ENCODE measurements at places on chromosomes 1 and 21.

GRCh38 chr1:1003618-1004419 is 3.9 kb upstream of the HES4 start:
- DNase-seq = no peak

DNA sequence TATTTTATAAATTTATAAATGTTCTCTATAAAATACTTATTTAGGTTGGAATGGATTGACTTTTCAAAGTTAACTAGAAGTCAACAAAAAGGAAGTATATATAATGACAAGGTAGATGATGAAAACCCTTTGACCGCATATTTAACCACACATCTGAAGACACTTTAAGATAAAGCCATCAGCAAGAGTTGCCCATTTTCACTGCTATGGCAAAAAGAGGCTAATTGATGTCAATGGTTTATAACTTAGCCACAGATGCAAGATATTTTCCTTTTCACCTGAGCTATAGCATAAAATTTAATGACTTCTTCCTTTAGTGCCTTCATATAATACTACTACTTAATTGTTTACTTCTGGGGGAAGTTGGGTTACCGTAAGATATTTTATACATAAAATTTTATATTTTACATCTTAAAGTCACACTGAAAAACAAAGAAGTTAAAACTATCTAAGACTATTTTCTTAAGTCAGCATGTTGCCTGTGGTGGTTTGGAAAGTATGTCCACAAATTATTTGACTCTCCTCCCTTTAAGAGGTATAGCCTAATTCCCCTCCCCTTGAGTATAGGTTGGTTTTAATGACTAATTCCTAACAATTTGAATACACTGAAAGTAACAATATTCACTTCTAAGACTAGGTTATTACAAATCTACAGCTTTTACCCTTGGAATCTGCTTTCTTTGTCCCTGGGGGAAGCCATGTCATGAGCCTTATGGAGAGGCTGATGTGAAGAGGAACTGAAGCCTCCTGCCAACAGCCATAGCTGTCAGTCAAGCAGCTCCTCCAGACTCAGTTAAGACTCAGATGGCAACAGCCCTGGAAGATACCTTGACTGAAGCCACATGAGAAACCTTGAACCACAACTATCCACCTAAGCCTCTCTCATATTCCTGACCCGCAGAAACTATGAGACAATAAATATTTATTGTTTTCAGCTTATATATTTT is 40.3 kb upstream of the LRRC8B start:
- DNase-seq = no peak

- DNase-seq = no peak
Measured at GRCh38 chr1:173113015-173113741, 62.4 kb upstream of the TNFSF18 start.

GRCh38 chr1:183622013-183622412 is 13.6 kb downstream of the ARPC5 start:
- no peak for DNase-seq

GRCh38 chr1:205351984-205352713 is 4.6 kb downstream of the KLHDC8A start:
- no peak for DNase-seq

GRCh38 chr1:173241528-173242347 is 34.6 kb upstream of the TNFSF4 start:
- no peak for DNase-seq

DNA sequence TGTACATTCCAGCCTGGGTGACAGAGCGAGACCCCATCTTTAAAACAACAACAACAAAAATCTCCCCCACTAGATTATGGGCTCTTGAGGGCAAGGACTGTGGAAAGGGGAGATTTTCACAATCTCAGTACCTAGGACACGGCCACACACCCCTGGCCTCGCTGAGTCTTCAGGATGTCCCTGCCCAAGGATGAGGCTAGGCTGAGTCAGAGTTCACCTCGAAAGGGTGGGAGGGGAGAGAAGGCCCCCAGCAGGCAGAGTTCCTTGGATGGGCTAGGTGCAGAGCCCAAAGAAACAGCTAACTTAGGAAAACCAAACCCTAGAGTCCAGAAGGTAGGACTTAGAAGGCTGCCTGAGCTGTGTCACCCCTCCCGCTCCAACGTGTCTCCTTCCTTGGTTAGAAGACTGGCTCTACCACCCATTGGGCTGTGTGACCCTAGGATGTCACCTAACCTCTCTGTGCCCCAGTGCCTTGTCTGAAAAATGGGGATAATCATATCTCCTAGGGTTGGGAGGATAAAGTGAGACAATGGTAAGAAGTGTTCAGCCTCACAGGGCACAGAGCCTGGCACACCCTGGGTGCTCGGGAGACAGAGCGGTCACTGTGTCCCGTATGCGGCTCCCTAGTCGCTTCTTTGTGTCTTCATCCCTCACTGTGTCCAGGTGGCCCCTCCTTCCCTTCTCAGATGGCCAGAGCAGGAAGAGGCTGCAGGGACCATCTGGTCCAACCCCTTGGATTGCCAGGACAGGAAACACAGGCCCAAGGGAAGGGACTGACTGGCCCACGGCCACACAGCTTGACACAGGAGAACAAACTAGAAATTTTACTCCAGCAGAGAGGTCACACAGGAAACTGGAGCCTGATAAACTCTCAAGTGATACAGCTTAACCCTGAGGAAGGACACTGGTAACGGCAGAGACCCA is 11.2 kb downstream of the TRIM62 start:
- DNase-seq = no peak

GRCh38 chr1:62178372-62178771 is 16.3 kb upstream of the L1TD1 start:
- no peak for DNase-seq

GRCh38 chr1:245751116-245751515 is 596.3 kb downstream of the KIF26B start:
- DNase-seq = no peak

DNA sequence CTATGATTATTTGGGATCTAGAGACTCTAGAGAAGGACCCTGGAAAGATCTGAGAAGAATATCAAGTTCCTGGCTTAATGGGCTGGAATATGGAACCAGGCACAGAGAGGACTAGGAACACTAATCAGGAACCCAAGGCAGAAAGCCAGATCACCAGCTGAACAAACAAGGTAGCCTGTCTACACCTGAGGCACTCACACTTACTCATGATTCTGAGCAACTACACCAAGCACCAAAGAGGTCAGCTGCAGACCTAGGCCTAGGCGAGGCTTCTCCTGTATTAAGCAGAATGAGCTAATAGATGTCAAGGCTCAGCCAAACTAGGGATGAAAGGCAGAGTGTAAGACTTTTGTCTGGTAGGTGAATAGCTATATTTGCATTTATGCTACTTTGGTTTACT is 368.1 kb downstream of the LTN1 start:
- DNase-seq = no peak

DNA sequence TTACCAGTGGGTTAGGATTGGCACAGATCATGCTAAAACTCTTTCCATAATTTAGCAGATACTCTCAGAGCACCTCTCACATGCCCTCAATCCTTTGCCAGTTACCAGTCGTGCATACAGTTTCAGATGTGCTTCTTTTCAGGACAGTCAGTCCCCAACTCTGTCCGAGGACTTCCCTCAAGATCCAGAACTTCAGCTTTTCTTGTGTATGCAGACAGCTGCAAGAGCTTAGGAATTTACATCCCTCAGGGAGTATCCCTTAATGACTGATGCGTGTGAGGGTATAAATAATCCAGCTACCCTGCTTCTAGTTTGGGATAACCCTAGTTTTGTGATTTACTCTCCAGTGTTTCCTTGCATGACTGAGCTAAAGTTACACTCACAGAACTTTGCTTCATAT is 393.0 kb upstream of the PLXNA2 start:
- DNase-seq = no peak

- no peak for DNase-seq
Measured at GRCh38 chr1:110538075-110538474, 19.1 kb upstream of the KCNA10 start.

- DNase-seq = no peak
Measured at GRCh38 chr1:221667504-221667903, 74.4 kb downstream of the DUSP10 start.

DNA sequence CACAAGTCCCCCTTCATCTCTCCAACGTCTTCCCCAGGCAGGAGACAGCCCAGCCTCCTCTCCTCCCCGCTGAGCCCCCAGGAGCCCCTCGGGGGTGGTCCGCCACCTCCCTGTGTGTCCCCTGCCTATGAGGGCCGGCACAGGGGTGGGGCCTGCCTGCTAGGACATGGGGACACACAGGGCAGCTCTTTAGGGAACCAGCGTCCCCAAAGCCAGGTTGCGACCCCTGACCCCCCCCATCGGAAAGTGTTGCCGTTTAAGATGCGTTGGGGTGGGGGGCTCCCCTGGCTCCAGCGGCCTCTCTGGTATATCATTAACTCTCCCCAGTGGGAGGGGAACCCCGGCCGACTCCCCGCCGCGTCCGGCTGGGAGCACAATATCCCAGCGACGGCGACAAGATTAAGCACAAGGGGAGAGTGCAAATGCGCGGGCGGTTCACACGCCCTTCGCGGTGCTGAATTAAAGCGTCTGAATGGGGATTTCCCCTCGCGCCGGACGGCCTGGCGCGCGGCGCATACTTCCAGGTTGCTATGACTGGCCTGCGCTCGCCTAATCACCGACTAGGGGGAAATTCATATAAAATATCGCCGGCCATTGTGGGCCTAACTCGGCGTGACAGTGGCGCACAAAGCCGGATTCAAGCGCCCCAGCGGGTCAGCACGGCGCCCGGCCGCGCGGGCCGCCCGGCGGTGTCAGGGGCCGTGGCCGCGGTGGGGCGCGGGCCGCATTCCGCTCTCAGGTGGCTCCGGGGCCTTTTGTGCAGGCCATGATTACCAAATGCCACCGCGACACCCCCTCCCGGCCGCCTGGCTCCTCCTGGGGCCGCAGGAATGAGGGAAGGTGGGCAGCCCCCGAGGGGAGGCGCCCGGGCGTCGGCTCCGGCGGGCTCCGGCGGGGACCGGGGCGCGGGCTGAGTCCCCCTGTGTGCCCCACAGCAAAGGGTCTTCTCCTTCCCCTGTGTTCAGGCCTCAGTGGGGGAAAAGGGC is 30.9 kb downstream of the WNT3A start:
- no peak for DNase-seq

DNA sequence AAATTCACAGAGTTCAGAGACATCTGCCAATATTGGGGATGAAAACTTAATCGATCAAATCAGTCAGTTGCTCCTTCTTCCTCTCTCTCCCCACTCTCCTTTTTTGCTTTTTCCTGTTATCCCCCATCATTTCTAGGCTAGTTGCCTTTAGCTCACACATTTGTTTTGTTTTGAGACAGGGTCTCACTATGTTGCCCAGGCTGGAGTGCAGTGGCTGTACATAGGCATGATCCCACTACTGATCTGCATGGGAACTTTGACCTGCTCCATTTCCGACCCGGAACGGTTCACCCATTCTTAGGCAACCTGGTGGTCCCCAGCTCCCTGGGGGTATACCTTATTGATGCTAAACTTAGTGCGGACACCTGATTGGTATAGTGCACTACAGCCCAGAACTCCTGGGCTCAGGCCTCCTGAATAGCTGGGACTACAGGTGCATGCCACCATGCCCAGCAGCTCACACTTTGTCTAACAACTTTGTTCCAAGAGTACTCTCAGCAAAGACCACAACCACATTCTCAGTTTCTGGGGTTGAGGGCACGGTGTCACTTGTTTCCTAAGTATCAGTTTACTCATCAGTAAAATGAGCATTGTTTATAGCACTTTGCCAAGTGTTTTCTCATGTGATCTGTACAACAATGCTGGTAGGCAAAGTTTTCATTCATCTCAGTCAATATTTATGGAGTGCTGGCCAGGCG is 6.7 kb upstream of the ELOA start:
- DNase-seq = no peak

GRCh38 chr1:115239426-115239825 is 98.6 kb downstream of the NGF start:
- no peak for DNase-seq

DNA sequence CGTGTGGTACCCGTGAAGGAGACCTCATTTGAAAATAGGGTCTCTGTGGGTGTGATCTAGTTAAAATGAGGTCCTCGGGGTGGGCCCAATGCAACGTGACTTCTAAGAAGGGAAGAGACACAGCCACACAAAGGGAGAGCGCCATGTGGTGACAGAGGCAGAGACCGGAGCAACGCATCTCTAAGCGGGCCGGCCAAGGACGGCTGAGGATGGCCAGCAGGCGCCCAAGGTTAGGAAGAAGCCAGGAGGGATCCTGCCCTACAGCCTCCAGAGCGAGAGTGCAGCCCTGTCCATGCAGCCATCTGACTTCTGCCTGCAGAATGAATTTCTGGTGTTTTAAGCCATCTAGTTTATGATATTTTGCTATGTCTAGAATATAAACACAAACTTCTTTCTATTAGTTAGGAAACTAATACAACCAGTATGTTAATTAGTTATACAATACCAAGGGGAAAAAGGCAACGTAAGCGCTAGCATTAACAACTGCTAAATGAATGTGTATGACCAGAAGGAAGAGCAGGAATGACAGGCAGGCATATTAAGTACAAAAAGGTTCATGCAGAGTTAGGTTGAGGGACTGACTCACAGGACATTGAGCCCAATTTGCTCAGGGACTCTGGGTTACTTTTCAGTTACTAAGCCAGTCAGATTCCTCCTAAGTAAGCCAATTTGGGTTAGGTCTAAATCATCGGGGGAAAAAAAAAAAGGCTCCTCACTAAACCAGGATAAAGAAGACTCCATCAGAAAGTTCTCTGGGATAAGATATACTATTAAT is 4.1 kb downstream of the CEP104 start:
- no peak for DNase-seq

GRCh38 chr1:76388261-76388660 is 313.7 kb downstream of the ST6GALNAC3 start:
- DNase-seq = no peak

DNA sequence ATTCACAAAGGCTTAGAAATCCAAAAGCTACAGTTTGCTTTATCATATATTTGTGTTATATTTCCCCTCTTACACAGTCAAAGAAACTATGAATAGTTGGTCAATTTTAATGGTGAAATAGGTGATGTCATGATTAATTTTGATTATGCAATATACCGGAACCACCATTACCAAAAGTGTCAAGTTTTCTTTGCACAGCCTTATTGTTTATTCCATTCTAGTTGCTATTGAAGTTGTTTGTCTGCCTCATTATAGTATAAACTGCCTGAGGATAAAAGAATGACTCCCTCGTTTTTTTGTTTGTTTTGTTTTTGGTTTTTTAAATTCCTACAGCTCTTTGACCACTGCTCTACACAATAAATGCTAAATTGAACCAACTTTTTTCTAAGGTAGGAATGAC is 690.6 kb upstream of the ZP4 start:
- DNase-seq = no peak

GRCh38 chr1:194322751-194323150 is 1136.3 kb upstream of the B3GALT2 start:
- DNase-seq = no peak

- no peak for DNase-seq
Measured at GRCh38 chr1:94068096-94068998, 52.6 kb downstream of the ABCA4 start.
